ENCODE measurements at places on chromosomes 16 and 17.
A peak's percentile ranks its signal among the peaks of the same experiment; 100 is the strongest.

GRCh38 chr17:75207760-75208159 lies 2.3 kb downstream of the NUP85 start:
- DNase-seq: no peak

DNA sequence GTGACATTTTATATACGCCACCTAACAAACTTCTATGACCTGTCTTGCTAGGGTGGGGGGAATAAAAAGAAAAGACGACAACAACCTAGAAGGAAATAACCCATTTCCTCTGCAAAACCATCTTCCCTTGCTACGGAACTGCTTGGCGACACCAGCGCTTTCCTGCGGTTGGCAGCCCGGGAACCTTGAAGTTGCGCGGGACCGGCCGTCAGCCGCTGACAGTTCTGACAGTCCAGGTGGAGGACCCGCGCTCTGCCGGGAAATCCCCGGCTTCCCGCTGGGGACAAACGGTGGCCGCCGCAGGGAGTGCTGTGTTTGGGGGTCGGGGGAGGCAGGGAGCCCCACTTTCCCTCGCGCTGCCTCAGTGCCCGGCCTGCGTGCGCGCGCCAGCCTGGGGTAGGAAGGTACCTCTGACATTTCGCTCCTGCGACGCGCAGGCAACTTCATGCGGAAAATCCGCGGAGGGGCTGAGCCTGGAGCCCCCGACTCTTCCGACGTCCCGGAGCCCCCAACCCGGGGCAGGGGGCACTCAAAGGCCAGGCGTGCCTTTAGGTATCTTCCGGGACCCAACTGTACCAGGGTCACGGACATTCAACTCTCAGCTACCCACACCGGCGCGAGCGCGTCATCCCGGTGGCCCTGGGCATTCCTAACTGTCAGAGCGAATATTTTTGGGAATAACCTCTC lies 516 bp downstream of the SLC16A6 start:
- DNase-seq: no peak

GRCh38 chr16:82758904-82759303 lies 132.1 kb downstream of the CDH13 start:
- DNase-seq: no peak

- no peak for DNase-seq
Measured at GRCh38 chr17:61223725-61224124, 175.9 kb upstream of the TBX2 start.

DNA sequence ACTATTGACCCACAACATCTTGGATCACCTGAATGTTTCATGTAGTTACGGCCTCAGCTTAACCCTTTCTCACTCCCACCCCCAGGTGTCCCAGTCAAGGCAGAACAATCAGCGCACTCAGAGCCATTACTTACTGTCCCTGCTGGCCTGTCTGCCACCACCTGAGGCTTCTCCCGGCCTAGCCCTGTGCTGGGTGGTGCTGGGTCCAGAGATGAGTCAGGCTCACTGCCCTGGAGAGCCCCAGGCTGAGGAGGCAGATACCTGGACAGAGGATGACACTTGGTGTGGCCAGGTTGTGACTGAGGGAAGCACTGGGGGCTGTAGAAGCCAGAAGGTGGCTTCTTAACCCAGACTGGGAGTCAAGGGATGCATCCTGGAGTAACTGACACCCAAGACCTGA lies 4.0 kb upstream of the SLC5A2 start:
- no peak for DNase-seq

DNA sequence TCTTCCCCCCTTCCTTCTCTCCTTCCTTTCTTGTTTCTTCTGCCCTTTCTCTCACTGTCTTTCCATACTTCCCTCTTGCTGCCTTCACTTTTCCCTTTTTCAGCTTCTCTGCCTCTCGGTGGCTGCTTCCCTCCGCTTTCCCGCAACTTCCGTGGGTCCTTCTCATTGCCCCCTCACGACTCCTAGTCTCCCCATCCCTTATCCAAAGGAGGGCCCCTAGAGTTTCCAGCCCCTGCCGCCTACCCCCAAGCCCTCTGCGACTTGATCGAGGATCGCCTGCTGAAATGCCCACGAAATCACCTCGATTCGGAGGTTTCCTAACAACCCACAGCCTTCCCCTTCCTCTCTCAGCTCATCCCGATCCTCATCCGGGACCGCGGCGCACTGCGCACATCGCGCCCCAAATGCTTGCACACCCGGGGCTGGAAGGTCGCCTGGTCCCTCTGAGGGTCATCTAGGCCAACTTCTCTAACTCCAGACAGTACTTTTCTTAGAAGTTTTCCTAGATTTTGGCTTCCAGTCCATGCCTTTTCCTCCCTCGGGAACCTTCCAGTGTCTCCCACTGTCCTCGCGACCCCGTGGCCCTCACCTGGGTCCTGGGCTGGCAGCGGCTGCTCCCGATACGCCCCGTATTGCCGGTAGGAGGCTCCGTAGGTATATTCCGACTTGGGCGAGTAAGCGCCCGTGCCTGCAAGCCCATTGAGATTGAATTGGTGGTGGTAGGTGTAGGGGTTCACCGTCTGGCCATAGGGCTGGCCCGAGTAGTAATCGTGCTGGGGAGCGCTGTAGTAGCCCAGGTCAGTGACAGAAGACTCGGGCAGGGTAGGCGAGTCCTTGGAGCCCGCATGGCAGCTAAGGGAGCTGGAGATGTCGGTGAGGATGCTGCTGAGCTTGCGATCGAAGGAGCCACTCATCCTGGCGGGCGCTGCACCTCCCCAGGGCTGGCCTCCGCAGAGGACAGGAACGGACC lies 654 bp downstream of the DLX3 start:
- peak; percentile 27 for DNase-seq

DNA sequence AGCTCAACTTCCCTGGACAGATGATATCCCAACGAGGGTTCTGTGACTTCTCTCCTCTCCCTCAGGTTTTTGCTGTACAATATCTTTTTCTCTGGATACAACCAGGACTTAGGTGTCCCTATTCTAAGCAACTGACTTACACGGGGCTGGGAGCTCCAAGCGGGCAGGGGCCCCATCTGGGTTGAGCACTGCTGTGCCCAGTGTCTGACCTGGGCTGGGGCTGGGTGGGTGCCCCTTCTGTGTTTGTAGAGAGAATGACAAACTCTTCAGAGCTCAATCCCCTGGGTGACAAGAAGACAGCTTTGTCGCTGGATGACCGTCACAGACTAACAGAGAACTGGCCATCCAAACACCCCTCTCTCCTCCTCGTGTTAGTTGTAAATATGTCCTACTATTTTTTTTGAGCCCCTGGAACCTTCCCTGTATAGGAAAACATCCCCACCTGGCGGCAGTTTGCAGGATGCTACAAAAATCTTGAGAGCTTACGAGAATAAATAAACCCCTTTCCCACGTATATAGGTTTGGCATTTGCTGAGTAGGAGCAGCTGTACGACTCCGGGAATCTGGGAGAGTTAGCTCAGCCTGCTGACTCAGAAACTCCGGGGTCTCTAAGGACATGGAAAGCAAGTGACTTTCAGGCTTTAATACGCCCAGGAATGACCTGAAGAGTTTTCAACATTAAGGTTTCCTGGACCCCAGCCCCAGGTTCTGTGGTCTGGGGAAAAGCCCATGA lies 23.7 kb upstream of the RCVRN start:
- DNase-seq: no peak

- no peak for DNase-seq
Measured at GRCh38 chr17:62119373-62119772, 54.3 kb upstream of the MED13 start.

DNA sequence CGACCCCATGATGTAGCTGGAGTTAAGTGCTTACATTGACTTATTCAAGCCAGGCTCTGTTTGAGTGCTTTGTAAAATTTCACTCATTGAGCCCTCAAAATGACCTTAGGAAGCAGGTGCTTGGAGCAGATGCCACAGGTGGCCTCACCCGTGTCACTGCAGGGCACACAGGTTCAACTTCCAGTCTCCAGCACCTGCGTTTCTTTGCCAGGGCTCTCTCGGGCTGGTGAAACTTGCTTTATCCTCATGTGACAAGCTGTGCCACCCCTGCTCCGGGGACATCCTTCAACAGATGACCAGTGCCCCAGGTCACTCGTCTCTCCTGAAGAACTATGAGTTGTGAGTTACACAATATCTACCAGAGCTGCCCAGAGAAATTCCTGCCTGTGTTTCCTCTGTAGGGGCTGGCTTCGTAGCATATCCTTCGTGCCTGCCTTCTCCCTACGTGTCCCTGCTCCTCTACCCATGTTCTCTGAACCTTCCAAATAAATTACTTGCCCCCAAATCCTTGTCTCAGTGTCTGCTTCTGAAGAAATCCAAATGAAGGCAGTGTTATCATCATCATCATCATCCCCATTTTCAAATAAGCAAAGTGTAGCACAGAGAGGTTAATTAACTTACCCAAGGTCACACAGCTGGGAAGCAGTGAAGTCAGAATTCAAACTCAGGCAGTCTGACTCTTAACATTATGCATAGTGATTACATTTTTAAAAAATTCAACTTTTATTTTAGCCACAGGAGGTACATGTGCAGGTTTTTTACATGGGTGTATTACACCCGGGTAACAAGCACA lies 352.5 kb downstream of the NPIPA8 start:
- DNase-seq: no peak

GRCh38 chr17:42065201-42065600 lies 14.8 kb upstream of the C17orf113 start:
- no peak for DNase-seq

- no peak for DNase-seq
Measured at GRCh38 chr16:62700426-62701294, 664.4 kb upstream of the CDH8 start.

Measured in NCI-H748 treated with DMSO at 0.1 percent for 48 hours (cell line).